ENCODE measurements at places on chromosomes 3 and 15.

DNA sequence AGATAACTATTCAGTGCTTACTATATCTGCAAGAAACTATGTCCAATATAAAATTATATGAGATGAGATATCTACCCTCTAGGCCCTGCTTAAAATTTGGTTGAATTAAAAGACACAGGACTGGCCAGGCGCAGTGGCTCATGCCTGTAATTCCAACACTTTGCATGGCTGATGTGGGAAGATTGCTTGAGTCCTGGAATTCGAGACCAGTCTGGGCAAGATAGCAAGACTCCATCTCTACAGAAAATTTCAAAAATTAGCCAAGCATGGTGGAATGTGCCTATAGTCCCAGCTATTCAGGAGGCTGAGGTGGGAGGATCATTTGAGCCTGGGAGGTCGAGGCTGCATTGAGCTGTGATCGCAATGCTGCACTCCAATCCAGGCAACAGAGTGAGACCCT lies 303.7 kb upstream of the UBE2E2 start:
- DNase-seq, result no peak

- DNase-seq, result no peak
These were observed 91.7 kb downstream of the CHSY1 start for GRCh38 chr15:101159936-101160815.

GRCh38 chr15:96893159-96893906 lies 562.8 kb downstream of the NR2F2 start:
- DNase-seq, result peak; percentile 6

DNA sequence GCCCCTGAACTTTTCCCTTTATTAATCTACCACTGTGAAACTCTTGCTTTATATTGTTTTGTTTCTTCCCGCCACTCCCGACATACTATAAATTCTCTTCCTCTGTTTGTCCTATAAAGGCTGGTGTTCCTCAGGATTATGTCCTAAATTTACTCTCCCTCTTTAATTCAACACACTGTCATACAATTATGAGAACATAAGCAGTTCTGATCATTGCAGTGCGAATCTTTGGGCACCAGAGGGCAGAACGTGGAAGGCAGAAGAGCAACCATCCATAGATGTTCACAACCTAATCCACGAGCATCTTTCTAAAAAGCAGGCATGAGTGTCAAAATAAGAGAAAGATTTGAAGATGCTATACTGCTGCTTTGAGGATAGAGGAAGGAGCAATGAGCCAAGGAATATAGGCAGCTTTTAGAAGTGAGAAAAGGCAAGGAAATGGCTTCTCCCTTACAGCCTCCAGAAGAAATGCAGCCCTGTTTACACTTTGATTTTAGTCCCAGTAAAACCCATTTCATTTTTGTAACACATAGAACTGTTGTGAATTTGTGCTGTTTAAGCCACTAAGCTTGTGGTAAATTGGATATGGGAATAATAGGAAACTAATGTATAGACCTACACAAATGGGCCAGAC lies 179.4 kb downstream of the GBE1 start:
- peak; percentile 56 for DNase-seq

GRCh38 chr3:32296251-32297204 lies 58.0 kb downstream of the CMTM8 start:
- peak; percentile 63 for DNase-seq

DNA sequence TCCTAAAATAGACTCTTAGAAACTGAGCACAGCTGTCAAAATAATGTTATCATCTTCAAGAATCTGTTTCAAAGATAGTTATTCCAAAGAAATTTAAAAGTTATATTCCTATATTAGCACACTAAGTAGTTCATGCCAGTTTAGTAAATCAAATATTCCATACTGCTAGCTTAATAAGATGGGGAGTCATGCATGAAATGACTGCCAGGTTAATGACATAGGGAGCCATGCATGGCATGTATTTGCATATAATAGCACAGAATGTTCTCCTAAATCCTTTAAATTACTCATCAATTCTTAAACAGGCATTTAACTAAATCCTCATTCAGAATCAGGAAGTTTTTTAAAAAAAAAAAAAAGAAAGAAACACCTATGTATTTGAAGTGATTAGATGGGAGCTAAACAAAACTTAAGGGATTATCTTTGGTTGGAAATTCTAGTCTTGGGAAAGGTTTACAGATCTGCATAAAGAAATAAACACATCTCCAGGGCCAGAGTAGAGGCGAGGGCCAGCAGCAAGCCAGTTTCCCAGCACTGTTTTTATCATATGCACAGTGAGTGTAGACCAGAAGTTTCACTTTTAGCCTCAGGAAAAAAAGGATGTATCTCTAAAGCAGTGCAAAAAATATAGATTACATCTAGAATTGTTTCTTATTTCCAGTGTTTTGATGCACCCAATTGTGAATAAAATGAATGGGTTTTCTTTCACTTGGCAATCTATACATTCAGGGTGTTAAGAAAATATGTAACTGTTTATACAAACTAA lies 366.4 kb upstream of the AGTR1 start:
- no peak for DNase-seq

Data from GM12865 (cell line).